ENCODE measurements at places on chromosomes 7 and 10.

DNA sequence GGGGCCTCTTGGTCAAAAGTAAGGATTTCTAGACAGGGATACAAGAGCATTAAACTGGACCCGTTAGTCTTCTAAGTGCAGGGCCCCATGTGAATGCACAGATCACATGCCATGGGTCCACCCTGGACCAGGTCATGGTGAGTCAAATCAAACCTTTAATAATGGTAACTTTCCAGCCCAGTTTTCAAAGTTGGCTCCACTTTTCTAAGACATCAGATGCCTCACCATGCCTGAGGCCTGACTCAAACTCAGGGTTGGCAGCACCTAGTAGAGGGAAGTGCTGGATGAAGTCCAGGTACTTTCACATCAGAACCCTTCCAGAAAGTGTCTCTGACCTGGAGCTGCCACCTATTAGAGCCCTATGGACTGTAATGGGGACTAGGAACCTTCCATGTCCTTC is 9.7 kb upstream of the SMIM30 start:
- no peak for DNase-seq

DNA sequence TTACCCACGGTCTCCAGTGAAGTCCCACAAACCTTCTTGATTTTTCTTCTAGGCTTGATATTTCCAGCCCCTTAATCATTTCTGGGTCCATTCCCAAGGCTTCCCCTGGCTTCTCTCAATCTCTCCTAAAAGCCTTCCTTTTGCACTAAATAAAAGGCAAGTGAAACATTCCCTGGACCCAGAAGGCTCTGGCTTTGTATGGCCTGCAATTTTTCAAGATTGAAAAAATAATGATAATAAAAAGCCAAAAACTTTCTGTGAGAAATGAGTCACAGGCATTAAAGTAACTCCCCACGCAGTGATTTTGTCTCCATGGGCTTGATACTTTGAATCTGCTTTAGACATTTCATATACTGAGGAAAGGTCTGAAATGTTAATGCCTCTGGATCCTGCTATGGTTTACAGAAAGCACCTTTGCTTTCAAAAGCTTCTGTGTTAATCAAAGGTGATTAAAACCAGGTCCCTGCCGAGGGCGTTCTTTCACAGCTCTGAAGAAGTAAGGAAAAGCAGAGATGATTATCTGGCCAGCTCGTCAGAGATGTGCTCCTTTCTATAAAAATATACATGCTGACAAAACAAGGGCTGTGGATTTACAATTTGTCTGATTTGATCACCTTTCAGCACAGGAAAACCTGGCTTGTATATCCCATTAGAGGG is 118.9 kb upstream of the TMEM72 start:
- no peak for DNase-seq

- peak; percentile 14 for DNase-seq
These were observed 28.6 kb downstream of the PDSS1 start for GRCh38 chr10:26725837-26726727.

- no peak for DNase-seq
These were observed 970.1 kb upstream of the ZNF722 start for GRCh38 chr7:63028376-63029206.

All from stimulated activated CD8-positive, alpha-beta memory T cell treated with anti-CD3 and anti-CD28 coated beads, Interleukin-15, amount 100 ng/mL, for 1 hour (primary cell).